Left ventricle myocardium superior (tissue), 1 donor: ENCODE measurements at places on chromosomes 1 and 21.

GRCh38 chr21:38297194-38297631, 40.4 kb downstream of the KCNJ15 start:
- no peak for DNase-seq

- DNase-seq, result no peak
Measured at GRCh38 chr21:39009587-39010225, 173.5 kb downstream of the PSMG1 start.

- DNase-seq, result peak; percentile 75
Measured at GRCh38 chr1:2311184-2312032, 79.9 kb downstream of the MORN1 start.

DNA sequence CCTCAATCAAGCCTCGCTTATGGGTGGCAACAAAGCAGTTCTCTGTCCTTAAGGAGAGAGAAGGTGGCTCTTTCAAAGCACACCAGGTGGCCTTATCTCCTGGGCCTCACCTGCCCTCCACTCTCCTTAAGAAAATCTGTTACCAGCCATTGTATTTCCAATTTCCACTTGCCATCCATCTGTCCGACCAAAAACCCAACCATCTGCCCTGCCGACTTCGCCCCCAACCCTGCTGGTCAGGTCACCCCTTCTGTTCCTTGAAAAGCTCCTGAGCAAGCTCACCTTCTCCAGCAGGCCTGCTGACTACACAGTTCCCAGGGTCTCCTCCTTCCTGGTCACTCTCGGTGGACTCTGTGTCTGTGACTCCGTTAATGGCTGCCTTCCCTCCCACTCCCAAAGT, 619 bp upstream of the IGFN1 start:
- DNase-seq, result no peak

DNA sequence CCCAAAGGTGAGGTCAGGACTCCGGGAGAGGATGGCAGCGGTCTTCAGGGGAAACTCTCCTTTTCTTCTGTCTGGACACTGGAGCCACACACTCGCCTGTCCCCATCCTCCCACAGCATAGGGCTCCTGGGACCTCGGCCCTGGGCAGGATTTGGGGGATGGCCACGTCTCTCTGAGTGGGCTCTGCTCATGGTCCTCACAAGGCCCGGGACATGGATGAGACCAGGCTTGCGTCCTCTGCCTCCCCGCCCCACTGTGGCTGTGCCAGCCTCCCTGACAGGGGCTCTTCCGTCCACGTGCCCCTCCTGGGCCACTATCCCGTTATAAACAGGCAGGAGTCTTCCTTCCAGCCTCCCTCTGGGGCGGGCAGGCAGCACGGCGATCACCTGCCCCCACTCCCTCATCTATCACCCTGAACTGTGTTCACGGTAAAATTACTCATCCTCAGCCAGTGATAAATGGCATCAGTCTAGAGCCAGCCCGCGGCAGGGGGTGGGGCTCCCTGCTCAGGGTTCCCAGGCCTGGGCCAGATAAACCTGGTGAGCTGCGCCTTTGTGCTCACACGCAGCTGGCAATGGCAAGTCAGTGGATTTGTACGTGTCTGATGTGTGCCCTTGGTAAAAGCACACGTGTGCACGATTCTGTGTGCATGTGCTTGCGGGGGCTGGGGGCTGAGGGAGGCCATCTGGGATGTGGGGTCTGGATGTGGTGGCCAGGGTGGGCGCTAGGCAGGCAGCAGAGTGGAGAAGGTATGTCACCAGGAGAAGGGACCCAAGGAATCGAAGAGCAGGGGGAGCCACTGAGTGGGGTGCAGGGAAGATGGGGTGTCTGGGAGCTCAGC, 12.6 kb upstream of the SAMD11 start:
- DNase-seq, result no peak

DNA sequence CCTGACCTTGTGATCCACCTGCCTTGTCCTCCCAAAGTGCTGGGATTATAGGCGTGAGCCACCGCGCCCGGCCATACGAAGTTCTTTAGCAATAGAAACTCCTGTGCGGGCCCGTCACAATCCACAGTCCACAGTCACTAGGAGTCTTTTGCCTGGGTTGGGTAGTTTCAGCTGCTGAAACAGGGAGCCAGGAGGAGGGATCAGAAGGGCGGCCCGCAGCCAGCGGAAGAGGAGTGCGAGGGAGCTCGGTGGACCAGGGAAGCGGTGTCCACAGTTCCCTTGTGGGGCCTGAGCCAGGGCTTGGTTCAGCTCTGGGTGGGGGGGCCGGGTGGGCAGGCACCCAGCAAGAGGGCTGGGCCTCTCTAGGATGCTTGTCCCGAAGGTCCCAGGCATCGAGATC, 17.9 kb upstream of the HSPG2 start:
- DNase-seq, result peak; percentile 88

GRCh38 chr1:150560576-150561253, 11.5 kb downstream of the ADAMTSL4 start:
- peak; percentile 92 for DNase-seq

DNA sequence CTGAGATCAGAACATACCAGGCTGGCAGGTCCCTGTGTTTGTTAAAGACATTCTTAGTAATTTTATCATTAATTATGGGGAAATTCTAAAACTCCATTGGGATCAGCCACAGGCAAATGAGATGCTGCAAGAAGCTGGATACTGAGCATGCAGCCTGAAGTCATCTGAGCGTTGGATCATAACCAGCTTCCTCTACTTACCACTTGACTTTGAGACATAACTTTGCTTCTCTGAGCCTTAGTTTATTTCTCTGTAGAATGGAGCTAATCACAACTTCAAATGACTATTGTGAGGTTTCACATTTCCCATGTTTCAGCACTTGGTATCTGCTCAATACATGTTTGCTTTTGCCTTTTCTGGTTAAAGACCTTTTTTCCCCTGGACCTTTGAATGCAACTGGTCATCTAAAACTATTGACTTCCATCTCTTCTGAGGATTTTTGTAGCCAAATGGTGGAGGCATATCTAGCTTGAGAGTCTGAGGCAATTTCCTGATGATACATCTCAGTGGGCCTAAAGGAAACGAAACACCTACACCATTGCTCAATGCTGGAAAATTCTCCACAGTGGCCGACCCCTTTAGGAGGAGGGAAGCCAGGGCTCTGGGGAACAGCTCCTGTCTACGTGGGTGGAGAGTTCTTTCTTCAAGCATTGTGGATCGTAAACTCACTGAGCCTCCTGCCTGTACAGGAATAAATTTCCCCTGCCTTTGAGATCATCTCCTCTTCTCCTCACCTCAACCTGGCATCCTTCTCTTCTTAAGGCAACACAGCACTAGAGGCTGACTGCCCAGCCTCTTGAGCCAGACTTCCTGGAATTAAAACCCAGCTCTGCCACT, 109.1 kb upstream of the HOOK1 start:
- DNase-seq, result no peak

DNA sequence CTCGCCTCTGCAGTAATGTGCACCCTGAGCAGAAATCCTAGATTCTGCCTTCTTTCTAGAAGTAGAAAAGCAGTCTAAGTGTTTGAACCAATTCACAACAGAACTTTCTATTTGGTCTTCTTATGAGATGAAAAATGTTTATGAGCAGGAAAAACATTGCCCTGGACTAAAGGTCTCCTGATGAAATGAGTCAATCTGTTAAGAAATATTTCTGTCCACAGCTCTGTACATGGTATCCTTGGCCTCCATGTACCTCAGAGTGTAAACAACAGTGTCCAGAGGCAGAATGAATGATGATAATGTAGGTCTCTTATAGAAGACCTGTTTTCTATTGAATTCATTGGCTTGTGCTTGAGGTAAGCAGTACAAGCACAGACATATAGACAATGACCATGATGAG, 6.2 kb upstream of the APCS start:
- no peak for DNase-seq

DNA sequence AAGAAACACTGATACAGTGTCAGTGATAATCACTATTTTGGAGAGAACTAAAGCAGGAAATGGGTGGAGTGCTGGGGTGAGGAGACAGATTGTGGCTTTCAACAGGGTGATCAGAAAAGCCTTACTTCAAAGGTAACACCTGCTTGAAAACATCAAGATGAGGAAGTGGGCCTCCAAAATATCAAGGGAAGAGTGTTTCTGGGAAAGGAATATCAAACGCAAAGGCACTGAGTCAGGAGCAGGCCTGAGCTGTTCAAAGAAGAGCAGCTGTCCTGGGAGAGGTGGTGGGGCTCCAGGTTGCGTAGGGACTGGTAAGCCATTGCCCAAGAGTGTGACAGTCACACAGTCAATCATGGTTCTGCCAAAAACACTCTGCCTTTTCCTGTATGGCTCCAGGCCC, 47.1 kb upstream of the ATP1A1 start:
- DNase-seq, result no peak

- DNase-seq, result no peak
Measured at GRCh38 chr1:243179720-243180119, 75.4 kb downstream of the CEP170 start.

- DNase-seq, result no peak
Measured at GRCh38 chr21:39631842-39632562, 19.3 kb downstream of the B3GALT5 start.

- DNase-seq, result no peak
Measured at GRCh38 chr1:200262326-200262965, 147.4 kb downstream of the ZNF281 start.

DNA sequence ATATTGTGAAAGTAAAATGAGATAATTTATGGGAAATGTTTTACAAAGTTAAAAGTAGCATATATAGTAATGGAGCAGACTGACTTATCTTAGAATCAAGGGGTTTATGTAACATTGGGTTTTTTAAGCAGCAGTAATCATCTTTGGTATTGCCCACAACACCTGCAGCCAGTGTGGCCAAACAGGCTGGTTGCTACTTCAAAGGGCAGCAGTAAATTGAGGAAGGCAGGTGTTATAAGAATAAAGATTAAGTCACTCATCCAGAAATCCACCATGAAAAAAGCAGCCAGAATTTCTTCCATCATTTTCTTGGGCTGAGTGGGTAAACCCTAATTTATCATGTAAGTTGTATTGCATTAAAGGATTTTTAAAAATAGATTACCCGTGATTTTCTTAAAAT, 16.7 kb downstream of the DYNLT5 start:
- DNase-seq, result no peak

- DNase-seq, result peak; percentile 37
Measured at GRCh38 chr1:974293-974640, 7.6 kb downstream of the PERM1 start.

DNA sequence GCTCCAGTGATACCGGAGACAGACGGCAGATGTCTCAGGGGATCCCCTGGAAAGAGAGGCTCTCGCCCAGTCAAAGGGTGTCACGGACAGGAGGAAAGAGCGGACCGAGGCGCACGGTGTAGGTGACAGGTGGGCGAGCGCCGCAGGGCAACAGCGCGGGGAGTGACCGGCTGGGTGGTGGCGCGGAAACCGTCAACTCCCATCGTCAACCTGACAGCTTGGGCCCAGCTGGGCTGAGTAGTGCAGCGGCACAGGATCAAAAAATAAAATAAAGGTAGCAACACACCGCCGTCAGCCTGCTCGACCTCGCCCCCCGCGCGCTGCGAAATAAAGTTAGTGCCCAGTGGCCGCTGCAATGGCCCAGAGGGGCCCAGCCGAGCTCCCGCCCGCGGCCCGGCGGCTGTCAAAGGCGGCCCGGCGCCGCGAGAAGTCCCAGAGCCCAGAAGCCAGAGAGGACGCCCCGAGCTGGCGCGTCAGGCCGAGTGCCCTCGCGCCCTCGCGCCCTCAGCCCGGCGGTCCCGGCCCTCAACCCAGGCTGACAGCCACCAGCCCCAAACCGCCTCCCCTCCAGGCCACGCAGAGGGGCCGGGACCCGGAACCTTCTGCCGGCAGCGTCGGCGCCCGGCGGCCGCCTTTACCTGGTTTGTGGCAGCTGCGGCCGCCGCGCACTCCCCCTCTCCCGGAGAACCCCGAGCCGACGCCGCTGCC, at the start of gene LYST:
TSS of gene LYST (minus strand) at position 702 of the 708 bp plus-strand sequence. CDS start 36,489 bp downstream, outside the sequence.
- peak; percentile 52 for DNase-seq

- DNase-seq, result no peak
Measured at GRCh38 chr21:45084881-45085536, 10.6 kb downstream of the ADARB1 start.

- no peak for DNase-seq
Measured at GRCh38 chr1:33169290-33170055, 12.4 kb downstream of the TRIM62 start.

DNA sequence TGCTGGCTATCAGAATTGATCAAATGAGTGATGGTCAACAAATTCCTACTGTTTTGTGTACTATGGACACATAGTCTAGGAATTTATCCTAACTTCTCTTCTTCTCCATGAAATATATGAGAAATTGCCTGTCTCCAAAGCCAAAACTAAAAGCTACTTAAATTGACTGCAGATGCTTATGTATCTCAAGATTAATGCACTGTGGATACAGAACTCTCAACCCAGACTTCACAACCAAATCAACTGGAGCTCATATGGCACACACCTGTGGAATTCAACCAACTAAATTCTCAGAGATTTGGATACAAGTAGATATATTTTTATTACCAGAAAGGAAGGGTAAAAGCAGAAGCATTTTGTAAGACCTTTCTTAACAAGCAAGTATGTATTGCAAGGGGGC, 566.1 kb downstream of the LTN1 start:
- DNase-seq, result no peak

GRCh38 chr1:2609319-2610035, 22.9 kb downstream of the PRXL2B start:
- DNase-seq, result peak; percentile 29

GRCh38 chr1:92903765-92904164, 57.5 kb downstream of the DIPK1A start:
- no peak for DNase-seq

DNA sequence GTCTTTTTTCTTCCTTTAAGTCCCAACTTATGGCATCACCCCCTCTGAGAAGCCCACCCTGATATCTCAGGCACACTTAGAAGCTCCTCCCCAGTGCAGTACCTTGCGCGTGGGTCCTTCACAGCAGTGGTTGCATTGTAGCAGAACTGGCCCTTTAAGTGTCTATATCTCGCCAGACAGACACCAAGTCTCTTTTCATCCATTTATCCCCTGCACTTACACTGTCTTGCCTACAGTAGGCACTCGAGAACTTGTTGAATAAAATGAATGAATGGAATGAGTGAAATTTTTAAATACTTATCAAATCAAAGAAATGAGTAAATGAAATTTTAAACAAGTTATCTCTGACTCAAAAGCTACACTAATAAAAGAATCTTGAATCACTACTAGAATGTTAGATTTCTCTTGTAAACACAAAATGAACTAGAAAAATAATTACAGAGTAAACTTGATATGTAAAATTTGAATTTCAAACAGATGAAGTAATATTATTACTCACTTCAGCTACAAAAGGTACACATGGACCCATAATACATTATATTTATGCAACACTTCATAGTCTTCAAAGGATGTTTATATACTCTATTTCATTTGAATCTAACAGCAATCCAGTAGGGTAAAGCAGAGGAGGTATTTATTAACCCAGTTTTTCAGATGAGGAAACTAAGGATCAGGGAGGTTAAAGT, 54.7 kb upstream of the MAN1A2 start:
- no peak for DNase-seq

- no peak for DNase-seq
Measured at GRCh38 chr1:228072658-228073043, 9.9 kb upstream of the ARF1 start.

GRCh38 chr1:234979296-234980279, 149.0 kb downstream of the TOMM20 start:
- DNase-seq, result no peak

DNA sequence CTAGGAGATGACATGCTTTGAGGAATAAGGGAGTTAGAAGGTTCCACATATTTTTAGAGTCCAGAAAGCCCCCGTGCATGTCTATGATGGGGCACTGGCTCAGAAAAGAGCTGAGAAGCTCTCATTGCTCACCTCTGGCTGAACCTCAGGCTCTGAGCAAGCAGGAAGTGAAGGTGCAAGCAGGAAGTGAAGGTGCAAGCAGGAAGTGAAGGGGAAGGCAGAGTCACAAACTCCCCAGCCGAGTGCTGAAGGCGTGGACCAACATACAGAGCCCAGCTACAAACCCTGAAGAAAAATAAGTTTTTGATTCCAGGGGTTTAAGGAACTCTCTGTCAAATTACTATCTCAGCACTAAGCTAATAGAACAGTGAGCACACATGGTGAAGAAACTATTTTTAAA, 7.0 kb downstream of the KRTAP10-8 start:
- no peak for DNase-seq
